ENCODE measurements at places on chromosomes 3 and 15. TPM values are rescaled to one million over a fixed set of nuclear protein-coding genes. Genes with fewer than 3 reads are reported as not detected.

GRCh38 chr3:175590745-175591144, 731.6 kb downstream of the NAALADL2 start:
- DNase-seq = no peak

DNA sequence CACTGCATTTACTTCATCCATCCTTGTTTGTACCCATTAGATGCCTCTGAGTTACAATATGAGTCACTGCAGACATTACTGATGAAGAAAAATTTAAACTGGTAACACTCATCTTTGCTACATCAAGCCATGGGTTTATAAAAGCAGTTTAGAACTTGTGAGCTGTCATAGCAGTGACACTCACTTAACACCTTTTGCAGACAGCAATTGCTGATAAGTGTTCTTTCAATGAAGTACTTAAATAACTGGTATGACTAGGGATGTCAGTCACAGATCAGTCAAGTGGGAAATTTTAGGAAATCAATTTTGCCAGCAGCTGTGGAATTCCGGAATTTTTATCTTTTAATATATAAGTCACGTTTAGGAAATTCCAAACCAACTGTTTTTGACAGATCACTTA, 643.0 kb downstream of the TBL1XR1 start:
- no peak for DNase-seq

DNA sequence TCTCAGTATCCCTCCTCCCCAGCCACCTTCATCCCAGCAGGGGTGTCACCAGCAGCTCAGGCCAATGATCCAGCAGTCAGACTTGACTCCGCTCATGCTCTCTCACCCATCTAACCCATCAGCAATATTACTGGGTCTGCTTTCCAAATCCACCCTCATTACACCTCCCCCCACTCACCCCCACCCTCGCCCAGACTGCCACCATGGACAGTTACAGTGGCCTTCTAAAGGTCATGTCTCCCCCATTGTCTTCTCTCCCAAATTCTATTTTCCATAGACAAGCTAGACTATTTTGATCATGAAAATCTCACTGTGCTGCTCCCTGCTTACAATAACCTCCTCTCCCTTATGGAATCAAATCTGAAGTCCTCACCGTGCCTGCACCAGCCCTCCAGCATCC, 156.0 kb downstream of the TJP1 start:
- DNase-seq = no peak

CEMIP gene
- 0.82 TPM for total RNA-seq

UBAP1L gene
- total RNA-seq = 2.3 TPM

Measured in tongue (tissue), 3 donors.